ENCODE measurements at places on chromosomes 4 and X.
A peak's percentile ranks its signal among the peaks of the same experiment; 100 is the strongest.

GRCh38 chr4:168451331-168451730, 29.0 kb downstream of the DDX60L start:
- DNase-seq = no peak

DNA sequence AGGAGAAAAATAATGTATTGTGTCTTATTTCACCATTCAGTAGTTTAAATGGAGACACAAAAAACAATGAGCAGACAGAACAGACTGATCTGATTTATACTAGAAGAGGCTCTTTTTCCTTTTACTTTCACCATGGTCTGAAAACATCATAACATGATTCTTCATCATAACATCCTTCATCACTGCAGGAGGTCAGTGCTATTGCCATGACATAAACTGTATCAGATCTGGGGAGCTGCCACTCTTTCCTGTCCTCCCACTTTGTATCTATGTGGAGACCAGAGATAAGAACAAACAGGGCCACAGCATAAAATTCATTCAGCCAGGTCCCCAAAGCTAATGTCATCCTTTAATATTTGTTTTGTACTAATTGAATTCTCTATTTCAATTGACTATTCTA, 25.2 kb downstream of the SOD3 start:
- DNase-seq = no peak

DNA sequence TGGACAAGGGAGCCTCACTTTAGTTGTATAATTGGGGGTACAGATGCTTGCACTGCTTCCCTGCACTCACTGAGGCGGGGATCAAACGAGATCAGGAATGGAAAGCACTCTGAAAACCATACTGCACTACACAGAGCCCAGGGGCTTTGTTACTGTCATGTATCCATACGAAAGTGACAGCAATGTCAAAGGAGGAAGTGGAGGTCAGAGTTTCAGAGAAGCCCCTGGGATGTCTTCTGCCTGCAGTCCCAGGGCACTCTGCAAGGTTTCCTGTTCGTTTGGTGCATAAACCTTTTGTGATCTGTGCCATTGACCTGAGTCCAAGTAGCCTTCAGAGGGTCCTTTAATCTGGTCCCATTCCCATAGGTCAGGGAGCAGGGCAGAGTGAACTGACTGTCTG, 31.2 kb downstream of the RNF175 start:
- DNase-seq = no peak

DNA sequence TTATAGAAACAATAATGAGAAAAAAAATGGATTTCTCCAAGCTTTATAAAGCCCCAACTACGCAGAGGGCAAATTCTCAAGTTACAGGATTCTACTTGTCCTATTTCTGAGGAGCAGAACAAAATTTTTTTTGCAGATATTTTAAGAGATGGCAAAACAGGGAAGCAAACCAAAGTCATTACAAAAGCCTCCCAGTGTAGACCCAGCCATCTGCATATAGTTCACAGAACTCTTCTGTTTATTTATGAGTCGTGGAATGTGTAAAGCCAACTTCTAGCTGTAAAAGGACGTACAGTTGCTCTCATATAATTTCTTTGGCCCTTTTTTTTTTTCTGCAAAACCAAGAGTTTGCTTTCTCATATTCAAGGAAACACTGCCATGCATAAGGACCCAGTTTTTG, 120.4 kb downstream of the PCDH7 start:
- peak; percentile 19 for DNase-seq

DNA sequence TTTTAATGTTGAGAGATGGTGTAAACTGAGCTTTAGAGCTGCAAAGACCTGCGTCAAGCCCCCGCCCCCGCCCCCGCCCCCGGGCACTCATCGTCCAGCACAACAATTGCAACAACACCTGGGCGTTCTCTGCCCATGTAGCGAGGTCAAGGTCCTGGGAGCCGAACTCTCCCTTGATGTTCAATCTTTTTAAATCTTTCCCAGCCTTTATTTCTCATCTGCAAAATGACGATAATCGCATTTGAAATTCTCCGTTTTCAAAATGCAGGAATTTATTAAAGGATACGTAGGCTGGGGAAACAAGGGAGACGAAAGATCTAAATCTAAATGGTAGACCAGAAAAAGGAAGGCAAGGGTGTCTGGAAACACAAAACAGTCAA, 648 bp upstream of the MSMO1 start:
- DNase-seq = peak; percentile 49

GRCh38 chr4:85769009-85769408, 294.1 kb downstream of the ARHGAP24 start:
- no peak for DNase-seq

- DNase-seq = no peak
Observed at GRCh38 chrX:53076671-53077070, 5.5 kb upstream of the TSPYL2 start.

DNA sequence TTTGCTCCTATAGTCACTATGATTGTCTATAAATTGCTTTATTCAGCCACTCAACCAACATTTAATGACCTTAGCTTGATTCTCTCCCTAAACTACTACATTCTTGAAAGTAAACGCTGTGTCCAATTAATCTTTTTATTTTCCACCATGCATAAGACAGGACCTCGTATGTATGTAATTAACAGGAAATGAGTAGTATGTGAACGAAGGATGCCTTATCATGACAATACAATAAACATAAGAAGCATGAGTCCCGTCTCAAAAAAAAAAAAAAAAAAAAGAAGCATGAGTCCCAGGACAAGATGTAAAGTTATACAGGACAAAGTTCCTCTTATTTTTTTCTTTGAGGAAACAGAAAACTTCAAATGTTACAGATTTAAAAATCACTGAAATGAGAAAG, 92.5 kb downstream of the PPP3CA start:
- DNase-seq = no peak

- DNase-seq = no peak
Observed at GRCh38 chr4:76373919-76374552, 46.9 kb downstream of the CCDC158 start.

DNA sequence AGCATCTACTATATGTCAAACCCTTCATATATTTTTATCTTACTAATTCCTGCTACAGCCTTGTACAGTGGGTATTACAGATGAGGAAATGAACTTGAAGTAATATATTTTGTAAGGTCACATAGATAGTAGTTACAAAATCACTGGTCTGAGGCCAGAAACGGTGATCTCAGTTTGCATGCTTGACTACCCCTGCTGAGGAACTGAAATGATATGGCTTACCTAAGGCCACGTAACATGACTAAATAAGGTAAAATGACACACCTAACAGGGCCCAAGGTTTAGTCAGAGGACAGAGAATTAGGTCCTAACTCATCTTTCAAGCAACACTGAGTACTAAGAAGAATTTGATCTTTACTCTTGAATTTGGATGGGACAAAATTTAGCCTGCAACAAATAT, 1.5 kb upstream of the COMMD8 start:
- DNase-seq = no peak

GRCh38 chr4:42280327-42281095, 116.8 kb upstream of the SHISA3 start:
- DNase-seq = peak; percentile 40

DNA sequence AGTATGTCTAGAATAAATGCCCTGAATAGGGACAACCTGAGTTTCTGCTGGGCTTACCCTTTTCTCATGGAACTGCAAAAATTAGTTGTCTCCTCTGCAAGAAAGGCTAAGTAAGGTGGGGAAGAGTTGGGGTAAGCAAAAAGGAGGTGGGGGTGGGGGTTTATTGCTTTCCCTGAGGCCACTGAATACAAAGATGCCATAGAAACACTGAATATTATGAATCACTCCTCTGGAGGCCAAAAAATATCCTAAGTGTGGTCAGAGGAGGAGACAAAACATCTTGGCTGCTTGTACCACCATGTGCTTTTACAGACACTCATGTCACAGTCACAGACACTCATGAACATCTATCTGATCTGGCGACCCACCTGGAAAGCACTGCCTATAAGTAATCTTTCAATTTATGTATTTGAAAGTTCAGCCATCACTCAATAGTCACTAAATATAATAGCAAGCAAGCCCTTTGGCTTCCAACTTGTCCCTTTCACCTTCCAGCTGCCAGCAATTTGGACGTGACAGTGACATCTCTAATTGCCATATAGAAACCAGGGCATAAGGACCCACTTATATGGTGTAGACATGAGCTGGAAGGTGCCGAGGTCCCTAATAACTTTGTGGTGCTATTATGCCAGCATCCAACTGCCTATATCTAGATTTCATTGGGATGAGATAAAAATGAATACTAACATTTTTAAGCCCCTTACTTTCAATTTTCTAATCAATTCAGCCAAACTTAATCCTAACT, 122.7 kb upstream of the CBR4 start:
- DNase-seq = no peak

DNA sequence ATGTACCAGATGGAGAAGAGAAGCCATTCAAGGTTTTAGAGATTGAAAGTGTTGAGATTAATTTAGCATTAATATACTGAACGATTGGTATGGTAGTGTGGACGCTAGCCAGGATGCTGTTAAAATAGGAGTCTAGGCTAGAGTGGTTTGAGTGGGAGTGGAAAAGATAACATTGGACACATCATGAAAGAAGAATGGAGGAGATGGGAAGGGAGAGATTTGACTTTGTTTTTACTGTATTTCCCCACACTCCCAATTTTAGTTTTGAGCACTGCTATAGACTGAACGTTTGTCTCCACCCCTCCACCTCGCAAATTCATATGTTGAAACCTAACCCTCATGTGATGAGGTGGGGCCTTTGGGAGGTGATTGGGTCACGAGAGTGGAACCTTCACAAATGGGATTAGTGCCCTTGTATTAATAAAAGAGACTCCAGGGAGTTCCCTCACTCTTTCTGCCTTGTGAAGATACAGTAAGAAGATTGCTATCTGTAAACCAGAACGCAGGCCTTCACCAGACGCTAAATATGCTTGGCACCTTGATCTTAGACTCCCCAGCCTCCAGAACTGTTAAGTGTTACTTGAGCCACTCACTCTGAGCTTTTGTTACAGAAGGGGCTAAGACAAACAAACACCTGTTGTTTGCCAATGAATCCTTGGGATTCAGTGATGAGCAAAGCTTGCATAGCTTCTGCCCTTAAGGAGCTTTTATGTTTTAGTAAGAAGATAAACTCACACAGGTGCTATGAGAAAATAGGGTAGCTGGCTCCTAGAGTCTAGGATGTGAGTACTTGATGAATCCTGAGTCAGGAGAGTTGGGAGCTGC, 25.8 kb downstream of the USP9X start:
- no peak for DNase-seq

DNA sequence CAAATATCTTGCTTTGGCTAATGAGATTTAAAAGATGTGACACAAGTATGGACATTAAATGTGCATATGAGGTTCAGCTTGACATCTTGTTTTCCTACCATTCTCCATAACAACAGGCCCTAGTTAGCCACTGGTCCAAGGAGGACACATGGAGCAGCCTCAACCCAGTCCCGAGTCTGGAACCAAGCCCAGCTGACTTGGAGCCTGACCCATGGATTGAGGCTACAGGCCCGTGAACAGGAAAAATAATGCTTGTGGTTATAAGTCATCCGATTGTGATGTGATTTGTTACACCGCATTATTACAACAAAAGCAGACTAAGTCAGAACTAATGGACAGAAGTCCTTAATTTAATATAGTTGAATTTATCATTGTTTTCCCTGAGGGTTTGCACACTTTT, 123.2 kb upstream of the BANK1 start:
- DNase-seq = no peak

GRCh38 chr4:19583827-19584569, 667.7 kb upstream of the SLIT2 start:
- DNase-seq = no peak

GRCh38 chr4:140344101-140344500, 29.3 kb upstream of the SCOC start:
- DNase-seq = no peak

DNA sequence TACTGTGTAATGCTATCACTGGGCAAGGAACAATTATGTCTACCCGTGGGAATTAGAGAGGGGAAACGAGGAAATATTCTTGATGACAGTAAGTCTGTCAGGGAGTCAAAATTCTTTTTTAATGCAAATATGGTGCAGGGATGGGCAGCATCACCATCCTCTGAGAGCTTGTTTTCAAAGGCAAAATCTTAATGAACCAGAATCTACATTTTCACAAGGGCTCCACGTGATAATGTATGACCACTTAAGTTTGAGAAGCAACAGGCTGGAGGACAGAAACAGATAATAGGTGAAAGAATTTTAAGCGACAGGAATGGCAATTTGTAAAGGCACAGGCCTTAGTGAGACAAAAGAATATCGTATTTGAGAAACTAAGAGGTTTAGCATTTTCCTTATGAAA, 63.4 kb downstream of the CLOCK start:
- DNase-seq = no peak

- DNase-seq = no peak
Observed at GRCh38 chr4:120850018-120850599, 72.4 kb downstream of the PRDM5 start.

GRCh38 chr4:71944956-71945355, 86.8 kb upstream of the NPFFR2 start:
- no peak for DNase-seq

GRCh38 chr4:9832640-9833039, 51.2 kb downstream of the DRD5 start:
- no peak for DNase-seq

DNA sequence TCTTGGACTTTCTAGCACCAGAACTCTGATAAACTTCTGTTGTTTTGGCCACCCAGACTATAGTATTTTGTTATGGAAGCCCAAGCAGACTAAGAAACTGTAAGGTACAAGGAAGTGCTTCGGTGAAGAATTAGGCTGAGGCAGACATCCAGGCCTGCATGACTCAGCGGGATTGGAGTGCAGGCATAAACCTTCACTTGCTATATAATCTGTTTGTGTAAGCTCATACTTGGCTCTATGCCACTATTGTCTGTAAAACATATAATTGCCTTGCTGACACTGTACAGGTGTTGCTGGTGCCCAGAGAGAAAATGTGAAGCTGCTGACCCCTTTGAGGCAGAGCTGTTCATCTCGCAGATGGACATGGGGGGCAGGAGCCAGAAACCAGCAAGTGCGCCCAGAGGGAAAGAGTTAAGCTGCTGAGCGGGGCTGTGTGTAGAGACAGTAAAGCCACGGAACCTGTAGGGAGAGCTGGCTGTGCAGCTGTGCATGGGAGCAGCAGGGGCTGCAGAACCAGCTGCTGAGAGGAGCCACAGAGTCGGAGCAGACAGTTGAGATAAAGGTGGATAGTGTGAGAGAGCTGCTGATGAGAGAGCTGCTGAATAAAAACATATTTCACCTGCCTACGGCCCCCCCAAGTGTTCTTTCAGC, 96.2 kb downstream of the RBM46 start:
- DNase-seq = no peak

DNA sequence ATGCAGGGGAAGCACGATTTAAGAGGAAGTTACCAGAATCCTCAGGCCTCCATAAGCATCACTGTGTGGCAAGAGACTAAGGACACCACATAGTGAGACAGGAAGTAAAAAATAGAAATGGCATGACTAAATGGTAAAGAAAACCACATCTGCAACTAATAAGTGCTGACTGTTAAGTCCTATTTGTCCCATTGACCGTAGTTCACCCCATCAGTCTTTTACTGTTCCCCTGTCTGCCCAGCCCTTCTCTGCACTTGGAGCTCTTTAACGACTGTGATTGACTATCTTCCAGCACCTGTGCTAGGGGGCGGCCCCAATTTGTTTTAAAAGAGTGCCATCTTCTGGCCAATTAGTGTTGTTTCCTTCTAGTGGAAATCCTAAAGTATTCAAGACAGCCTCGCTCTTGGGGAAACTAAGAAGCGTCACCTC, 94.2 kb downstream of the MAOA start:
- peak; percentile 6 for DNase-seq
